ENCODE measurements at places on chromosomes 3 and 15. TPM values are rescaled to one million over a fixed set of nuclear protein-coding genes. Genes with fewer than 3 reads are reported as not detected.

Gene ANKDD1A
- total RNA-seq: 28.6 TPM

Gene ACAD9
- 23.4 TPM for total RNA-seq

Gene ALCAM
- 26.1 TPM for total RNA-seq

Gene CASR
- not detected for total RNA-seq

Gene AMT
- total RNA-seq: not detected

GRCh38 chr15:31438601-31439265 lies 112.1 kb downstream of the KLF13 start:
- H3K27ac ChIP-seq: no peak overlapping the region
- peaks cover 40% of the 10 kb centered on the region for H3K4me1 ChIP-seq
- H3K36me3 ChIP-seq: no peaks in the 10 kb centered on the region
- H3K27me3 ChIP-seq: no peaks in the 10 kb centered on the region
- peak; percentile 58 for DNase-seq

DNA sequence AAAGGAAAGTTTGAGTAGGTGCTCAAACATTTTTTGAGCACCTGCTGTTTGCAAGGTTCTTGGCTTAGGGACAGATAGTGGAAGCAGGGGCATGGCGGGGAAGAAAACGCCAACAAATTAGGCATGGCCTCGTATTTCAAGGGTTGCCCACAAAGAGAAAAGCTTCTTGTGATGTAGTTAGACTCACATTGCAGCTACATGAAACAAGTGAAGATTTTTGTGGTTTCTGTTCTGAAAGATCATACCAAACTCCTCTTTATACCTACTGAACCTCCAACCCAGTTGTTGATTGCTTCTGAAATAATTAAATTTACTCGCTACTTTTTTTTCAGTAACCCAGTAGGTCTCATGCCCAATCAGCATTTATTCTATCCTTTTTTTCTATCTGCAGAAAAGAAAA lies 23.5 kb upstream of the RARB start:
- no peaks in the 10 kb centered on the region for H3K27me3 ChIP-seq
- no peak overlapping the region for H3K27ac ChIP-seq
- no peaks in the 10 kb centered on the region for H3K4me1 ChIP-seq
- no peaks in the 10 kb centered on the region for H3K36me3 ChIP-seq
- DNase-seq: no peak

GRCh38 chr15:84714821-84715220 lies 1.1 kb downstream of the SEC11A start:
- peaks cover 13% of the 10 kb centered on the region for H3K36me3 ChIP-seq
- no peak for DNase-seq
- H3K4me1 ChIP-seq: peaks cover 10% of the 10 kb centered on the region
- H3K4me3 ChIP-seq: peak overlapping the region; percentile 70

DNA sequence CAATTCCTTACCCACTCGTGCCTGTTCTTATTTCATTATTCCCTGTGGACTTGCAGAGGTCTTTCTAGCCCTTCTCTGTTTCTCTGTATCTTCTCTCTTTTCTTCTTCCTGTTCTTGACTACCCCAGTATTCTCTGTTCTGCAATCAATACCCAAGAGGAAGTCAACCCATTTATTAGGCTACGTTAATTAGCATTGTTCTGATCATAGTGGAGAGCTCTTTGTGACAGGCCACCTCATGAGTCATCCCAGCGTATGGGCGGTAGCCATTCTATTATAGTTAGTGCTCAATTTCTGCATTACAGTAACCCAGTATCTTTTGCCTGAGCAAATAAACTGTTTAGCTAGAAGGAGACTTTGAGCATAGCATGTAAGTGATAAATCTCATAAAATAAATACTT lies 259.5 kb upstream of the GRM7 start:
- no peaks in the 10 kb centered on the region for H3K36me3 ChIP-seq
- H3K27me3 ChIP-seq: no peaks in the 10 kb centered on the region
- H3K27ac ChIP-seq: no peak overlapping the region
- no peaks in the 10 kb centered on the region for H3K4me1 ChIP-seq

DNA sequence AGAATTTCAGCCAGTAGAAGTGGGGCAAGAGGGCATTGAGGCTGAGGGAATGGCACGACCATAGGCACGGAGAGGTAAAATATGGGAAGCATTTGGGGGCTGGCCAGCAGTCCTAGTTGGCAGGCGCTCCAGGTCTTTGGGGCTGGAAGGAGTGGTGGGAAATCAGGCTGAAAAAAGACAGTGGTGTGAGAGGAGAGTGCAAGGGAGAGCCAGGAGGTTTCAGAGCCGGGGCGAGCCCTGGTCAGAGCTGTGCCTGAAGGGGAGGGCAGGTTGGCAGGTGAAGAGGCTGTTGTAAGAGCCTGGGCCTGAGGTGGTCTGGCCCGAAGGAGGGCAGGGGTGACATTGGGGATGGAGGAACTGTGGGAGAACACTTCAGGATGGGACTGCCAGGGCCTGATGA lies 1.6 kb upstream of the IDH3A start:
- H3K27me3 ChIP-seq: no peaks in the 10 kb centered on the region
- H3K27ac ChIP-seq: no peak overlapping the region
- DNase-seq: no peak
- no peak overlapping the region for H3K4me3 ChIP-seq

GRCh38 chr15:74202452-74203401 lies at the start of gene STRA6:
STRA6 (minus strand) TSS chr15:74202787; CDS start chr15:74202267, 520 bp downstream.
- H3K27me3 ChIP-seq: no peaks in the 10 kb centered on the region
- H3K4me1 ChIP-seq: peaks cover 27% of the 10 kb centered on the region
- H3K36me3 ChIP-seq: no peaks in the 10 kb centered on the region
- H3K27ac ChIP-seq: peak within 1 kb of the TSS; percentile 60

DNA sequence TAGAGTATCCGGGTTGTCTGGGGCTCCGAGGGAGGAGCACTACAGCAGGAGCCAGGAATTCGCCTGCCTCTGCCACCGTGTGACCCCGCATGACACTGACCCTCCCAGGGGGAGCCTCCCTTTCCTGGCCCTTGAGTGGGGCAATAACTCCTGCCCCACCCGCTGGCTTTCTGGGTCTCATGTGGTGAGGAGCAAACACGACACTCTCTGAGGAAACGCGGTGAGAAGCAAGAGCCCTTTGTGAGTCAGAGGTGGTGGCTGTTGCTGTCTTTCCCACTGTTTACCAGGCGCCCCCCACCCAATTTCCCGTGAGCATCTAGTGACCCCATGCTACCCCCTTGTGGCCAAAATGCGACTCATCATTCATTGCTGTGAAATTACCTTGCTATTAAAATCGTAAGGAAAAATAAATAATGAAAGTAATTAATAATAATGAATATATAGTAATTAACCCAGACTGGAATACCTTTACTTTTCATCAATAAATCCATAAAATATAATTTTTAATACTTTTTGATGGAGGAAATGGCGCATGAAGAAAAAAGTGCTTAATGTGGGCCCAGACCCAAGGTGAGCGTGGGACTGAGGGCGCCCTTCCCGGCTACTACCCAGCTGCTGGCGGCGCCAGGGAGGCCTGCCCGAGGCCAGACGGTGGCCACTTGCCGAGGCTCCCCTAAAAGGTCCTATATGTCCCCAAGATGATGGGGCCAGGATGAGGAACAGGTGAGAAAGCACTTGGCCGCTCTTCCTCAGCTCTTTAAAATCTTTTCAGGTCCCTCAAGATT lies 29.3 kb downstream of the CCNL1 start:
- H3K4me1 ChIP-seq: peaks cover 5% of the 10 kb centered on the region
- H3K27ac ChIP-seq: peak overlapping the region; percentile 60
- no peaks in the 10 kb centered on the region for H3K27me3 ChIP-seq
- peak; percentile 76 for DNase-seq
- no peaks in the 10 kb centered on the region for H3K36me3 ChIP-seq
- H3K4me3 ChIP-seq: no peak overlapping the region

GRCh38 chr3:30393079-30393478 lies 213.3 kb upstream of the TGFBR2 start:
- no peaks in the 10 kb centered on the region for H3K4me1 ChIP-seq
- no peaks in the 10 kb centered on the region for H3K36me3 ChIP-seq
- H3K27ac ChIP-seq: no peak overlapping the region
- no peak overlapping the region for H3K4me3 ChIP-seq

DNA sequence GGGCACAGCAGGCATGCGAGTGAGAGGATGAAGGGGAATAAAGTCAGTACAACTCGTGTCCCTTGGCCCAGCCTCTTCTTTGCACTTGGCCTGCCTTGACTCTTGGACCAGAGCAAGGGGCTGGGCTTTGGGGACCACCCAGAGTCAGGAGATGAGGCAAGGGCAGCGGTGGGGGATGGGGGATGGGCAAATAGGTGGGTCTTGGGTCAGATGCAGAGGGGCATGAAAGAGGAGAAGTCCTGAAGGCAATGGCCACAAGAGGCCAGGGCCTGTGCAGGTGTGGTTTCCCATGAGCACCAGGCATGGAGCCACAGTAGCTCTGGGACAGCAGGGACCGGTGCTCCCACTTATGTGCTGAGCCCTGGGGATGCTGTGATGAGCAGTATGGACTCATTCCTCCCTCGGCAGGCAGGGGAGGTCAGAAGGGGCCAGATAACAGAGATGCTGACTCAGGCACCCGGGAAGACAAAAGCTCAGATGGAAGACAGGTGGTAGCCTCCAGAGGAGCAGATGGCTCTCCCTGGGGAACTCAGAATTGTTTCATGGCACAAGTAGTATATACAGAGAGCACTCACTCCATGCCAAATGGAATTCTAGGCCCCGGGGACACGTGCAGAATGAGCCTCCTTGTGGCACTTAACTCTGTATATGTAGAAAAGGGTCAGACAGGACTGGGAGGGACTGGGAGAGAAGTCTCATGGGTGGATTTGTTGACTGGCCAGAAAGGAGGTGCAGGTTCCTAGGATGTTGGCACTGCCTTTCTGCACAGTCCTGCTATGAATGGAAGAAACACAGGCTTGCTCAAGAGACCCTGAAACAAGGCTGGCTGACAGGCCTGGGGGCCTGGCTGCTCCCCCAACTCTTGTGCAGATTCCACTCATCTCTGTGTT lies 14.3 kb downstream of the ZBTB47 start:
- no peaks in the 10 kb centered on the region for H3K4me1 ChIP-seq
- H3K36me3 ChIP-seq: no peaks in the 10 kb centered on the region
- H3K4me3 ChIP-seq: no peak overlapping the region
- peak; percentile 63 for DNase-seq
- peak overlapping the region; percentile 77 for H3K27ac ChIP-seq

GRCh38 chr3:153442386-153442785 lies 280.4 kb downstream of the RAP2B start:
- H3K4me1 ChIP-seq: no peaks in the 10 kb centered on the region
- no peak overlapping the region for H3K4me3 ChIP-seq
- H3K27me3 ChIP-seq: no peaks in the 10 kb centered on the region
- no peaks in the 10 kb centered on the region for H3K36me3 ChIP-seq

DNA sequence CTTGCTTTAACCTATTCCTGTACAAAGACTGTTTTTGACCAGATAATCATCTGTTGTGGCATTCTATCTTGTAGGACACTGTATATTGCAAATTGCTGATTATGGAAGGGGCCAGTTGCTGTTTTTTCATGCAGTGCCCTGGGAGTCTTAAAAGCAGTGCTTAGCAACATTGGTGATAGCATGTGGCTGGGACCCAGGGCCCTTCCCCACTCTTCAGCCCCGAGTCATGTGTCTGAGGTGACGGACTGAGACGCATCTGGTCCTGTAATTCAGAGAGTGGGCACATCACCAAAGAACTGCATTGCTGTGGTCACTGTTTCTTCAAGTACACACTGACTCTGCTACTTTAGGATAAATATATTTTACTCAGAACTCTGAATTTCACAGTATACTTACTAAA lies 63.4 kb downstream of the SNRK start:
- no peak for DNase-seq
- H3K27me3 ChIP-seq: no peaks in the 10 kb centered on the region
- H3K4me1 ChIP-seq: no peaks in the 10 kb centered on the region

- H3K27me3 ChIP-seq: no peaks in the 10 kb centered on the region
- H3K4me3 ChIP-seq: no peak overlapping the region
- DNase-seq: no peak
- no peaks in the 10 kb centered on the region for H3K36me3 ChIP-seq
Observed at GRCh38 chr3:157408499-157409149, 28.0 kb upstream of the PTX3 start.

Measured in ascending aorta (tissue), 2 donors.